ENCODE measurements at places on chromosomes 3 and 15.

GRCh38 chr15:49978121-49978520 is 140.9 kb downstream of the ATP8B4 start:
- DNase-seq: no peak

DNA sequence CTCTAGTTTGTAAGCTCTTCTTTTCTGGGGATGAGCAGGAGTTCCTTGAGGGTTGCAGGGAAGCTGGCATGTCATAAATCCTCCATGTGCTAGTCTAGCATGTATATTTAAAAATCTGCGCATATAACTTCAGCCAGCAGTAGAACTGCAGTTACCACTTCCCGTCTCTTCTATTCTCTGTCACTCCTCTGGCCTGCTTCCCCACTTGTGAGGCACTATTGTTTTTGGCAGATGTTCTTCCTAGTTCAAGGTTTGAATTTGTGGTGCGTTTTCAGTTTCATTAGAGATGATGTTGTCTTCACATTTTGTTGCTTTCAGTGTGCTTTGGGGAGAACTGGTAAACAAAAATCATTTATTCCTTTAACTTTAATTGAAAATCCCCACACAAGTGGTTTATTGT is 169.1 kb upstream of the ZPLD1 start:
- no peak for DNase-seq

DNA sequence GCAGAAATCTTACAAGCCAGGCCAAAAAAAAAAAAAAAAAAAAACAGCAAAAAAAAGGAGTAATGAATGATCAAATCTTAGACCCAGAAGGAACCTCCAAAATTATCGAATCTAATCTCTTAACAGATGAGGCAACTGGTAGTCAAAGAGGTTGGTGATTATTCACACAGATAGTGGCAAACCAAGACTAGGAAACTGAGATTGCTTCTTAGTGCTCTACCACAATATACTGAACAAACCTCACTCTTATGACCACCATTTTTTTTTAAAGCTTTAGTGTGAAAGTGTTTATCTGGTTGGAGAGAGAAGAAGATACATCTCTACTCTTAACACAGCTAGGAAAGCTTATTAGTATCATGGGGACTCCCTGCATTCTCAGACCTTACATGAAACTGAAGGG is 17.3 kb downstream of the ATOSA start:
- no peak for DNase-seq

- DNase-seq: no peak
These were observed 523 bp downstream of the VILL start for GRCh38 chr3:37991109-37991508.

- DNase-seq: no peak
These were observed 1.6 kb downstream of the GMPPB start for GRCh38 chr3:49721896-49722781.

DNA sequence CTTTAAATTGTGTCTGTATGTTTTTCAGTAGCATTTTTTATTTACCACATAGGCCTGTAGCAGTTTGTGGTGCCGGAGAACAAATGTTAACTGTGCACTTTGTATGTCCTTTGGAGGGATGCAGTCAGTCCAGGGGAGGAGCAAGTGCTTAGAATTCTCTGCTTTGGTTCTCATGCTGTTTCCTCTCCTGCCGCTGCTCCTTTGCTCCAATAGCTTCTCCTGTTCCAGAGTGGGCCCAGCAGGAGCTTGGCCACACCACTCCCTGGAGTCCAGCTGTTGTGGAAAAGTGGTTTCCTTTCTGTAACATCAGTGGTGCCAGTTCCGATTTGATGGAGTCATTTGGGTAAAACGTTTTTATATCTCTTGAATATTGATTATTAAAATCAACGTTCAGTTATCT is 16.6 kb downstream of the TICRR start:
- no peak for DNase-seq

DNA sequence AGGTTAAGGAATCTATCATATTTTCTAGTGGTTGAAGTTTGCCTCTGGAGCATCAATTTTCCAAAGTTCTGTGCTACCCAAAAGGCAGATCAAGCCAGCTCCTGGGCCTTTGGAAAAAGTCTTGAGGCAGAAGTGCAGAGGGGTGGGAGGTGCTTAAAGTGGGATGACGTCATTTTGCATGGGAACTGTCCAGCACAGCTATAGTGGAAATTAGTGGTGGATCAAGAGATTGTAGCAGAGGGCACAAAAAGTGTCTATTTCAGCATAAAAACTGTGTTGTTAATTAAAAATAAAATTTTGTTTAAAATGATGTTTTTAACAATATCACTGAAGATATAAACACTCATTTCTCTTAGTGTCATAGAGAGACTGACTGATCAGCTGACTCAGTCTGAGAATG is 221.9 kb downstream of the LRRN1 start:
- DNase-seq: no peak

DNA sequence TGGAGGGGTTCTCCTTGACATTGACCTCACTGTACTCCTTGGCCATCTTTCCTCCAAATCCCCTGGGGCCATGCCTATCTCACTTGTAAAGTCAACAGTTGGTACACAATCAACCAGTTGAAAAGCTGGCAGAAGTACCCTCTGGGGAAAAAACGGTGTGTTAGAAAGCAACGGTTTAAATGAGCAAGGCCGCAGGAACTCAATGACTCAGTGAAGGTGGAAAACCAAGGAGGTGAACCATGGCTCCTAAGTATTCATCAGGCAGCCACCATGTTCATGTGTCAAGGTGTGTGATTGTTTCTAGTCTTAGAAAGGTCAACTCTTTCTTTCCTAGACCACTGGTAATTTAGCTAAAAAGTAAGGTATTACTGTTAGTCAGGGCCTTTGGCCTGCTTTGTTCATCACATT is 130.9 kb upstream of the SATB1 start:
- no peak for DNase-seq

DNA sequence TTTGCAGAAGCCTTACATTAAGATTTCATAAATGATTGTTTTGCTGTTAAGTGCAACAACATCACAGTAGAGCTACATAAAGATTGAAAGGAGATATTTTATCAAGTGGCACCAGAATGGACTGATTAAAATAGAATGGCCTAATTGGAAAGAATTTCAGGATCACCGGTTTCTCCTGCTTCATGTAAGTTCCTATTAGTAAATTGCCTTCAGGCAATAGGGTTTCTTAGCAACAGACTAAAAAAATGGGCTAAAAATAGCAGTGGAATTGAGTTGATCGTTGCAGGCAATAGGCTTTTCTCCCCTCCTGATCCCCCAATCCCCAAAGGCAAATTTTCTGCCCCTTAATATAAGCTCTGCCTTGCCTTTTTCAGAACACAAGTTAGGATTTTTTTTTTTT is 917 bp downstream of the LNP1 start:
- no peak for DNase-seq

GRCh38 chr3:34508732-34509131 is 710.3 kb downstream of the PDCD6IP start:
- no peak for DNase-seq

- DNase-seq: no peak
These were observed 563.5 kb upstream of the CCDC54 start for GRCh38 chr3:106813742-106814141.

DNA sequence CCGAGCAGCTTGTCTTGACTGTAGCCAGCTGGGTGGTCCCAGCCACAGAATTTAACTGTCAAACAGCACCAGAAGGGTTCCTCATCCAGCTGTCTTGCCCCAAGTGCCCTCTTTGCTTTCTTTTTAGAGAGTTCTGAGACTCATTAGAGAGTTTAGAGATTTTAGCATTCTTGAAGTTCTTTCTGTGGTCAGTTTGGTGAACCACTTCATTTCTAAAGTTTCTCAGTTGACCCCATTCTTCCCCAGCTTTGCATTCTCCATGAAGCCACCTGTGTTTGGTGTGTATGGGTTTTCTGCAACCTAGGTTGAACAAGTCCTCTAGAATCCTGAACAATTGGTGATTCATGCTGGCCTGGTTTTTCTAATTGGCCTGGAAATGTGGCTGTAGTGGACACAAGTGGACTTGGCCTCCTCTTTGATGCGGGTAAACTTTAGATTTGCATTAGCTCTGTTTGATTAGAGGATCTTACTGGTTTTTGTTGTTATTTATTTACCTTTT is 33.7 kb downstream of the FLNB start:
- DNase-seq: no peak

- DNase-seq: no peak
These were observed 75.4 kb downstream of the BDH1 start for GRCh38 chr3:197480320-197480719.

DNA sequence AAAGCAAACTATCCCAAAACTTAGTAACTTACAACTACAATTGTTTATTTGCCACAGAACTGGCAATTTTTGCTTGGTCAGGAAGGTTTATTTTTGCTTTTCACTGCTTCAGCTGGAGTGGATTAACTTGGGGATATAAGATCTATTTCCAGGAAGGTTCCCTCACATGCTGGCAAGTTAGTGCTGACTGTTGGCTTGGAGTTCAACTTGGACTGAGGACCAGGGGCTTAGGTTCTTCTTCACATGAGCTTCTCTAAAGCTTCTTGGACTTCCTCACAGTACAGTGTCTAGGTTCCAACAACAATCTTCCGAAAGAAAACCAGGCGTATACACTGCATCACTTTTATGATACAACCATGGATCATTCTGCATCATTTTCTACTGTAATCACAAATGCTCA is 264.4 kb downstream of the CHL1 start:
- no peak for DNase-seq

- DNase-seq: no peak
These were observed 54.9 kb upstream of the SNRK start for GRCh38 chr3:43231276-43232000.

DNA sequence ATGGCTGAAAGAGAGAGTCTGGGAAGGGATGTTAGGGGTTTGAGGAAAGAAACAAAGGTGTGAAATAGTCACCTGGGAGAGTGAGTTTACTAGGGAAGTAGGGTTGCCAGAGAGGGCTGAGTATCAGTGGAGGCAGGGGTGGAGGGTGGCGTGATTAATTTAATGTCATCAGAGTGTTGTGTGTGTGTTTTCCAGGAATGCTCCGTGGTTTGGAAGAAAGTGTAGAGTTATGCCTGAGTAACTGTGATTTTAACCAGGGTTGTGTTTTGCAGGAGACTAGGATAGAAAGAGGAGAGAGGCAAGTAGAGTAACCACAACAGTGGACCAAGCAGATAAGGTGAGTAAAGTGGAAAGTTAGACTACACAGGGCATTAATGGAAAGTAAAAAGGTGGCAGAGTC is 27.2 kb downstream of the PLD1 start:
- DNase-seq: no peak

- DNase-seq: no peak
These were observed 31.8 kb downstream of the PCOLCE2 start for GRCh38 chr3:142857056-142857455.

GRCh38 chr15:89499156-89499555 is 2.8 kb upstream of the RHCG start:
- DNase-seq: no peak

GRCh38 chr3:174529298-174529697 is 329.8 kb upstream of the NAALADL2 start:
- DNase-seq: no peak

DNA sequence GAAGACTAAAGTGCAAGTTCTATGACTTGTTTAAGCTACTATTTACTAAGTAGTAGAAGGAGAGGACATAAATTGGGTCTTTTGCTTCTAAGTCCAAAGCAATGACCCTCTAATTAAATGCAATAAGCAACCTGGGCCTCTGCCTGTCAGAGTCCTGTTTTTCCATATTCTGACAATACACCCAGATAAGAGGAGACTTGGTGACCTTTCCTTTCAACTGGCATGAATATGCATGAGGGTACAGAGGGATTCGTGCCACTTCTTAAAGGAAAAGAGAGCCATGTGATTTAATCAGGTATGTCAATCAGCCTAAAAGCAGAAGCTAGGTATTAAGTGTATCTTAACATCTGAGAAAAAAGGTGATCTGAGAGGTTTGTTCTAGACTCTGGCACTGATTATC is 50.7 kb upstream of the FGF7 start:
- no peak for DNase-seq

DNA sequence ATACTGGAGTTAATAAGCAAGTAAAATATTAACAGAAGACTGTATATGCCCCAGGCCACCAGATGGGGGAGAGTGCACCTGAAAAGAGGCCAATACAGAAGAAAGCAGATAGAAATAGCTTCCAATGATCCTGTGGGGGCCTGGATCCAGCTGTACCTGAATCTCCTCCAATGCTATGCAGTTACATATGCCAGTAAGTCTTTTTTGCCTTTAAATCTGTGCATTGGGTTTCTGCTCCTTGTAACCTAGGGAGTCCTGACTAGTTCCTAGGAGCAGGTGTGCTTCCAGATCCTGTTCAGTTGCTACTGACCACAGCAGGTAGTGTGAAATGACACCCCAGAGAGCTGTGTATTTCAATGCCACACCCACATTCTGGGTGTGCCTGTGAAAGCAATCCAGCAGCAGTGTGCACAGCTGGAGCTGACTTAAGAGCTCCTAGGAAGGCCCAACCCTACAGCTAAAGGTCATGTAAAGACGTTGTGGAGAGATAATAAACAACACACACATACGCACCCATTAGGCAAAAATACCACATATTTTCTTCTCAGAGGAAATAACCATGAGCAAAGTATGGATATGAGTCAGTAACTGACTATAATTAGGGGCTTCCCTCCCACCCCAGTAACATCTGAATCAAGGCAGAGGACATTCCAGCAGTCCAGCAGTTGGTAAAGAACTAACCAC is 62.2 kb upstream of the AKAP13 start:
- DNase-seq: no peak

GRCh38 chr3:71847794-71848193 is 62.8 kb upstream of the PROK2 start:
- no peak for DNase-seq

DNA sequence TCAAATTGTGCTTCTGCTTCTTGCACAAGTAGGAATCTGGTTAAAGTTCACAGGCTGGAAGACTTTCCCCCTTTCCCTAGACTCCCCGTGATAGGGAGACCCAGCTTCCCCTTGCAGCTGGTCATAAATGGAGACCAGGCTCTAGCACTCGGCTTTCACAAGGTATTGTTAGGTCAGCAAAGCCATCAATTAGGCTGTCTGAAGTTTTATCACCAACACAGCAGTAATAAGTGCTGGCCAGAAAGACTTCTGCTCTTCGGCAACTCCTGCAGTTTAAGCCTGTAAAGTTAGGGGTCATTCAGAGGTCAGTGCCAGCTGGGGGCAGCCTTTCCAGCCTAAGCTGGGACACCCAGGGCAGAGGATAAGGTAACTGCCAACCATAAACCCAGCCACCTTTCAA is 203.4 kb downstream of the MEIS2 start:
- no peak for DNase-seq

- no peak for DNase-seq
These were observed 140.1 kb downstream of the SMAD6 start for GRCh38 chr15:66841953-66842681.

DNA sequence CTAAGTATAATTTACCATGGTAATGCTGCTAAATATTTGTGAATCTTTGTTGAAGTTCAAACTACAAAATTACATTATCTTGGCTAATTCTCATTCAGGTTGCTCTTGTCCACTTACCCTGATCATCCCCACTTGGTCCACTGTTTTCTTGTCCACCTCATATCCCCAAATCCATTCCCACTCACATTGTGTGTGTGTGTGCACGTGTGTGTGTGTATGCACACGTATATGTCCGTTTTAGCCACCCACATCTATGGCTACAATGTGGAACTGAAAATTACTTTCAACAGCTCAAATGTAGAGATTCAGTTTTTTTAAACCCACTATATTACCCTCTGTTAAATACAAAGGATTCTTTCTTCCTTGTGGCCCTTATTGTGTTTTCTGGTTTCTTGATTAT is 15.2 kb upstream of the MEIS2 start:
- DNase-seq: no peak
